ENCODE measurements at places on chromosomes 12 and 14.

DNA sequence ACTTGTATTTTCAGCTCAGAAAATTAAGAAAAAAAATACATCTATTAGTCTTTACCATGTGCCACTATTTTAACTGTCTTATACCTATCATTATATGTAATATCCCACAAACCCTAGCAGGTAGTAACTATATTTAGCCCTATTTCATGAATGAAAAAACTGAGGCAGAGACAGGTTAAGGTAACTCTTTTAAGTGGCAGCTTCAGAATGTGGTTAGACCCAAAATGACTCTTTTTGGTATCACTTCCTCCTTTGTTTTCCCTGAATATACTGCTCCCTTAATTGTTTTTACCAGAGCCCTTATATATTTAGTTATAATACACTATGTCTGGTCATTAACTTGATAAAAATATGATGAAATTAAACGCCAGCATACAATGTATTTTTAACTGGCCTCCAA is 235.6 kb upstream of the RPL10L start:
- DNase-seq: no peak

GRCh38 chr12:61553091-61553490 is 707.1 kb upstream of the USP15 start:
- DNase-seq: no peak

DNA sequence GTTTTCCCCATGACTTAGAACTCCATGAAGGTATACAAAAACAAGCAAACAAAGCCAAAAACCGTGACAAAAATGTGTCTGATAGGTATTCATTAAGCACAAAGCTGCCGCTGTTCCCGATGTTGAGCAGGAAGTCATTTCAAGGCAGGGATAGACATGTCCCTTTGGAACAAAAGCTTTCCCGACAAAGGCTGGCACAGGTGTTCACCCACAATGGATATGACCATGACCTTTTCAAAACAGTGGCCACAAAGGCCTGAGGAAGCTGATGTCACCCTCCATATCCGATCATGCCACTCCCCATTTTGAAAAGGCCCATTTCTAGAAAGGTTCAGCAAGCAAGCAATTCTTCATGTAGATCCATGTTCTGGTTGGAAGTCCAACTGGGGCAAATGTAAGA is 279.1 kb downstream of the BTG1 start:
- DNase-seq: no peak

GRCh38 chr14:100748403-100748802 is 21.7 kb downstream of the DLK1 start:
- no peak for DNase-seq

All from epithelial cell of proximal tubule (primary cell).